Natural killer cell (primary cell): ENCODE measurements at places on chromosomes 3 and 15.

DNA sequence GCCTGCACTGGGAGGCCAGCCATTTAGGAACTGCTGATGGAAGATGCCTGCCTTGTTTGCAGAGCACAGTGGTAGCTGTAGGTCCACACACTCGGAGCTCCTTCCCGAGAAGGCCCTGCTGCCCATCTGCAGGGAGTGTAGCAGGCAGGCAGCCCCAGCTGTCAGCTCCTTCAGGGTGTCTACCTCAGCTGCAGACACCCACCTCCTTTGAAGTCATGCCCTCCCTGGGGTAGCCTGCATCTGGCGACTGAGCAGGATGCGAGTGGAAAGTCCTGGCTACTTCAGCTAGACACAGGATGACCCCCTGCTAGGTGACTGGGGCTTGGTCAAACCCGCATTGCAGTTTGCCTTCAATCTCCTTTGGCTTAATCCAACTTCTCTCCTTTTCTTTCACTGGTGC is 93.2 kb upstream of the TLE3 start:
- no peaks in the 10 kb centered on the region for H3K27me3 ChIP-seq
- no peaks in the 10 kb centered on the region for H3K4me1 ChIP-seq
- no peak overlapping the region for H3K27ac ChIP-seq
- DNase-seq = no peak
- H3K4me3 ChIP-seq = no peak overlapping the region

- no peak overlapping the region for H3K4me3 ChIP-seq
- H3K27ac ChIP-seq = no peak overlapping the region
- no peaks in the 10 kb centered on the region for H3K36me3 ChIP-seq
- no peaks in the 10 kb centered on the region for H3K4me1 ChIP-seq
- no peaks in the 10 kb centered on the region for H3K27me3 ChIP-seq
These were observed 370.1 kb downstream of the LRTM1 start for GRCh38 chr3:54557538-54558428.

DNA sequence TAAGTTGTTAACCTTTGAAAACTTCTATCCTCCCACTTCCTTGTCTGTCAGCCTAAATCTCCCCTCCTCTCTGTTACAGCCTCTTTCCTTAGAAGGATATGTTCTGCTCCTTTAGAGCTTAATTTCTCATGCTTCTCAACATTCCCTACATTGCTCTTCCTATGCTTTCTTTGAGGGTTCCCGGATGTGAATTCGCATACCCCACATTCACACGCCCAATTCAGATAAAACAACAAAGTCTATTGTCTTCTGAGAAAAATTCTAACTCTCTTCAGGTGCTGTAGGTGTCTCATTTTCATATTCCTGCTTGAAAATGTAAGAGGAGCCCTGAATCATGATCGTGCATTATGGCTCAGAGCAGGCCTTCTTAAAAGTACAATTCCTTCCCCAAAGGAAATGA is 171.8 kb upstream of the DPH6 start:
- no peak for DNase-seq
- no peaks in the 10 kb centered on the region for H3K36me3 ChIP-seq
- H3K4me1 ChIP-seq = no peaks in the 10 kb centered on the region
- H3K27ac ChIP-seq = no peak overlapping the region
- H3K4me3 ChIP-seq = no peak overlapping the region
- H3K27me3 ChIP-seq = no peaks in the 10 kb centered on the region

DNA sequence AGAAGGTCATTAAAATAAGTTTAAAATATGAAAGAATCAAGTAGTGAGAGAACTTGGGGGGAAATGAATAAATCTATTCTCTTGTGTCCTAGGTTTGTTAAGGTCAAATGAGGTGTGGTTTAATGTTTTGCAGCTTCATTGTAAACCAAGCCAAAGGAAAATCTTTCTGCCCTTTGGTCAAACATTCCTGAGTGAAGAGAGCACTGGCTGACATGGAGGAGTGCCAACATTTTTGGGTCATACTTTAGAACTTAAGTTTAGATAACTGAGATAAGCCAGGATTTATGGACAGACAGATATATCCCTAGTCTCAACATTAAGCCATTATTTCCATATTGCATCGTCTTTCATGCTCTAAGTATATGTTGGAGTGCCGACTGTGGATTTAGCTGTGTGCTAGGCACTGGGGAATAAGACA is 66.4 kb downstream of the PTPRG start:
- no peak overlapping the region for H3K27ac ChIP-seq
- no peaks in the 10 kb centered on the region for H3K4me1 ChIP-seq
- H3K27me3 ChIP-seq = no peaks in the 10 kb centered on the region
- H3K36me3 ChIP-seq = no peaks in the 10 kb centered on the region
- no peak for DNase-seq

- H3K27me3 ChIP-seq = peaks cover 25% of the 10 kb centered on the region
- H3K4me1 ChIP-seq = peaks cover 14% of the 10 kb centered on the region
- H3K36me3 ChIP-seq = no peaks in the 10 kb centered on the region
These were observed 665 bp downstream of the GATM start for GRCh38 chr15:45377609-45378148.

GRCh38 chr3:112128843-112129727 is 4.0 kb downstream of the GCSAM start:
- no peaks in the 10 kb centered on the region for H3K27me3 ChIP-seq
- DNase-seq = peak; percentile 87
- H3K4me1 ChIP-seq = peaks cover 13% of the 10 kb centered on the region
- H3K27ac ChIP-seq = peak overlapping the region; percentile 80

DNA sequence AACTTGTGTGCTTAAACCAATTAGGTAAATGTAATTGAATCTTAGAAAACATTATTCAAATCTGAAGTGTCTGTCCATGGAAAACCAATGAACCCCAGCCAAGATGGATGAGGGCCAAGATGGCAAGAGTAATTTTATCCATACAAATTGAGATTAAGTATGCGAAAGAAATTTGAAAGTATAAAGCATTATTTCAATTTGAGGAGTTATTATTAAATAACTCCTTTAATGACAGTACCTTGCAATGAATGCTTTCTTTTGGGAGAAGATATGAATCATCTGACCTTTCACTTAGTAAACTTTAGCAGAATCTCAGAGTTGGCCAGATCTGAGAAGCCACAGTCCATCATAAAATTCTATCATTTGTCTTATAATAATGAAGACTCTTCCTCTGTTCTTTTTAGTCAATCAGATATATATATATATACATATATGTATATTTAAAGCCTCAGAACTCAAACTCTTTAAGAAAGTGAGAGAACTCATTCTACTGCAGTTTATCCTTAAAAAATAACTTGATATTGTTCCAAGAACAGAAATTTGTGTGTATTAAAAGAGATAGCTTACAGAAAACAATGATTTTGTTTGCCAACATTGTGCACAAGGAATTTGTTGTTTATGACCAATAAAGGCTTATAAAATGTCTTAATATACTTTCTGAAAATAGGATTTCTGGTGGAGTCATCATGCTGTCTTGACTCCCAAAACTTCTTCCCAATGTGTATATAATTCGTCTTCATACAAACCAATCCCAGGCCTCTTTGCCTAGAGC is 434.8 kb upstream of the THBS1 start:
- H3K27ac ChIP-seq = no peak overlapping the region
- H3K4me3 ChIP-seq = no peak overlapping the region
- no peaks in the 10 kb centered on the region for H3K27me3 ChIP-seq
- DNase-seq = no peak
- no peaks in the 10 kb centered on the region for H3K4me1 ChIP-seq

DNA sequence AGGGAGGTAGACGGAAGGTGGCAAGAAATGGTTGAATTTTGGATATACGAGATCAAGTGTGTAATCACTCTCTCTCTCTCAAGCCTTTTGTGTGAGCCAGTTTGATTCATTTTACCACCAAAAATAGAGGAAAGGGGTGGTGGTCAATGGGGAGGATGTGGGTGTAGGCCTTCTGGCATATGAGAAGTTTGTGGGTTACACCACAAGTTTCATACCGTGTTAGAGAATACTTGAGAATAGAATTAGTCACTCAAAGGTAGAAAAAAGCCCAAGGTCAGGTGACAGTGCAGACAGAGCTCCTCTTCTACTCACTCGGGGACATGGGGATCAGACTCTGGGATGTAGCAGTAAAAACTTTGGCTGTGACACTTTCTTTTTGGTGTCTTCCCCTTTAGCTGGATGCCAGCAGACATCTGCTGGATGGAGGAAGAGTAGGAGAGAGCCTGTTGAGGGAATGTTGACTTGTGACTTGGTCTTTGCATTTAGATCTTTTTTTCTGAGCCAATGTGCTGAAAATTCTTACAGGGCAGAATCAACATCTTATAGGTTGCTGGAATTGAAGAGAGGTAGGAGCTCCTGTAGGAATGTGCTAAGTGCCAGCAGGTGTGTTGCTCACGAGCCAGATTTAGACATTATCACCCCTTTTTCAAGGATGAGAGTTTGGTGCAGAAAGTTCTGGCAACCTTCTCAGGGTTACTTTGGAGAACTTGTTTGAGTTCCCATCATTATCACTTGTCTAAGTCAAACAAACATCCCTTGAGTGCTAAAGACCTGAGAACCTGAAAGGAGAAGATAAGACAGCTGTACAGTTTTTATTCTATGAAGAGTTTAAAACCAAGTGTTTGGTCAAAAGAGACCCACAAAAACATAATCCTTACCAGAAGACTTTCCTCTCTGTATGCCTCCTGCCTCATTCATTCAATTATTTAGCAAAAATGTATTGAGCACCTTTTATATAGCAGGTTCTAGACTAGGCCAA is 43.9 kb upstream of the RYK start:
- H3K27ac ChIP-seq = no peak overlapping the region
- peaks cover 11% of the 10 kb centered on the region for H3K27me3 ChIP-seq
- H3K4me1 ChIP-seq = peaks cover 17% of the 10 kb centered on the region
- H3K36me3 ChIP-seq = no peaks in the 10 kb centered on the region
- peak; percentile 51 for DNase-seq
- H3K4me3 ChIP-seq = no peak overlapping the region

DNA sequence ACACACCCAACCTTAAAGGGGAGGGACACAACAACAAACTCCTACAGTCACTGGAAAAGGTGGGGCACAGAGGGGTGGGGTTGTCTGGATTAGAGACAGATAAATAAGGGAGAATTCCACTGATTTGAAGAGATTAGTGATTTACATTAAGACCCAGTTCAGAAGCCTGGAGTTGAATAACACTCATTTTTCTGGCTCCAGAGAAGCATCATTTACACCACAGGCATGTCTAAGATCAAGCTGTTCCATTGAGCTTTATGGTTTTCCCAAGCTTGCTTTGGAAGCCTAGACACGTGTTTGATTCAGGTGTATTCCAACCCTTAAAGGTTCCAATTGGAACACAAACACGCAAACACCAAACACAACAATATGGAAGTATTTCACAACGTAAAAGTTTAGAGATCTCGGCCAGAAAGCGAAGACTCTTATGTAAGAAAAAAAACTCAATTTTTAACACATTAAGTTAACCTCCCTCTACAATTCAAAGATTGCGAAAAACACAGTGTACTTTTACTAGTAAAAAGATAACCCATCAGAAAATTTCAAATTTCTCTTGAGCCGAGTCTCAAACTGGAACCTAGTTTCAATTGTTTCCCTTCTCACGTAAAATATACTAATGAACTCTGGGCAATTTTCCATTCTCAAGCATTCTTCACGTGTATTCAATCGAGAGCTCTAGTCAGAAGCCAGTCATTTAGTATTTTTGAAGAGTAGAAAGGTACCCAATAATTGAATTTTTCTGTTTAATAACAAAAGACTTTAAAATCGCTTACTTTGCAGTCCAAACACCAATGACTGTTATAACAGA is 2.1 kb downstream of the TRA2B start:
- H3K4me3 ChIP-seq = peak overlapping the region; percentile 100
- peaks cover 4% of the 10 kb centered on the region for H3K36me3 ChIP-seq
- H3K27me3 ChIP-seq = no peaks in the 10 kb centered on the region
